ENCODE measurements at places on chromosomes 12 and 14. TPM values are rescaled to one million over a fixed set of nuclear protein-coding genes. Genes with fewer than 3 reads are reported as not detected.
A peak's percentile ranks its signal among the peaks of the same experiment; 100 is the strongest.

DNA sequence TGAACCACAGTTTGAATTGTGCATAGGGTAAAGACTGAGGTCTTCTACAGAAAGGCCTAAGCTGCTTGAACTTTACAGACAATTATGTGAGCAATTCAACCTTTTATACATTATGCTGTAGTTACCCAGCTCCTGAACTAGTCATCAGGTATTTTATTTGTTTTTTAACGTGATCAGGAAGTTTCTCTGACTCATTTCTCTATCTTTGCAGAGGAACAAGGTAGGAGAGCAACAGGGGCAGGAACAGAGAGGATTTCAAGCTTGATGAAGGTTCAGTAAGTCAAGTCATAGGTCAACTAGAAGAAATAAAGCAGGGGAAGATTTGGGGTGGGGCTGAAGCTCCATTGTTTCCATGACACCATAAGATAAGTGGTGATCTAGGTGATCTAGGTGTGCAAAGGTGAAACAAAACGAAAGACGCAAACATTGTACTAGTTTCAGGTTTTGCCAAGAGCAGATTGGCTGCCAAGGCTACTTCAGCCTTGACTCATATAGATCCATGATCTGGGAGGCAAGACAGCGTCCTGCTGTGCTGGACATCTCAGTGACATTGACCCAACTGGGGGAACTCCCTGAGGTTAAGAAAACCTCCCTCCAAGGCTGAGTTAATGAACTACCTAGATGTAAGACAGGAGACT is 198.1 kb downstream of the DAD1 start:
- DNase-seq, result no peak

- no peak for DNase-seq
Observed at GRCh38 chr14:64623554-64624165, 73.9 kb downstream of the PPP1R36 start.

- DNase-seq, result no peak
Observed at GRCh38 chr12:91681751-91682150, 463.9 kb downstream of the BTG1 start.

GRCh38 chr12:108825201-108825950 is 32.0 kb downstream of the SSH1 start:
- DNase-seq, result peak; percentile 76

GRCh38 chr12:82966001-82966559 is 279.4 kb downstream of the TMTC2 start:
- no peak for DNase-seq

DNA sequence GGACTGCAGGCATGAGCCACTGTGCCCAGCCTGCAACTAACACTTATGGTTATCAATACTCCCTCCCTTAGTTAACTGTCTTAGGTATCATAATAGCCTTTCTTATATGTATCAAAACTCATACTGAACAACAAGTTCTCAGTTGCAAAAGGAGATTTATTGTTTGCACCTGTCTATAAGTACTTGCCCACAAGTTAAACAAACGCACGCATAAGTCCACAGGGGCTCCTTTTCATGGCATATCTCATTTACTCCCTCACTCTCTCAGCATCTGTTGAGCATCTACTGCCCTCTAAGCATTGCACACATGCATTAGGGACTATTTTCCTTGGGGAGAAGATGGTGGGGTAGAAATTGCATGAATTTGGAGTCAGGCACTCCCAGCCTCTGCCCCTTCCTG is 46.7 kb upstream of the CORO1C start:
- DNase-seq, result no peak

- DNase-seq, result no peak
Observed at GRCh38 chr14:50970886-50971781, 26.9 kb upstream of the PYGL start.

DNA sequence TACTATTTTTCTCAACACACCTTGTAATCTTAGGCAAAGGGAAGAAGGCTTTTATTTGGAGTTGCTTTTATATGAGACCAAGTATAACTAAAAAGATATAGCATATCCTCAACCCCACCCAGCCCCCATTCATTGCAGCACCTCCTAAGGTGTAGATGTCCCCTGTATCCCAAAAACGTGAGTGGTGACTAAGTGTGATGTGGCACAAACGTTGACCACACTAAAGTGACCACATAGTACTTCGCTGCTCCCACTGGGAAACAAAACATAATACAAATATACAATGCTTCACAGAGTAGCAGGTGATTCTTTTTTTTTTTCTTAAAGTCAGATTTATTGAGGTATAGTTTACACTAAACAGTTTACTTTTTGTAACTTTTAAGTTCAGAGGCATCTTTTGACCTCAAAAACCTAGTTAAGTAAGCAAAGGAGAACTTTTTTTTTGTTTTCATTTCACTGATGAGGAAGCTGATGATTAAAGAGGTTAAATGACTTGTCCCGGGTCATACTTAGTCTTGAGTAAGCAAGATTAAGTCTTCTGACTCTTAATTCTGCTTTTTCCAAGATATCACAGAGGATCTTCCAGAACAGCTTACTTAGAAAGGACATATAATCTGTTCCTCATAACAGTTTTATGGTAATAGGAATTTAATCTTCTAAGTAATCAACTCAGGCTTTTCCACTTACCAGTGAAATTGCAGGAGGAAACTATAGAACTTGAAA is 245.2 kb upstream of the PLEKHG7 start:
- peak; percentile 82 for DNase-seq

DNA sequence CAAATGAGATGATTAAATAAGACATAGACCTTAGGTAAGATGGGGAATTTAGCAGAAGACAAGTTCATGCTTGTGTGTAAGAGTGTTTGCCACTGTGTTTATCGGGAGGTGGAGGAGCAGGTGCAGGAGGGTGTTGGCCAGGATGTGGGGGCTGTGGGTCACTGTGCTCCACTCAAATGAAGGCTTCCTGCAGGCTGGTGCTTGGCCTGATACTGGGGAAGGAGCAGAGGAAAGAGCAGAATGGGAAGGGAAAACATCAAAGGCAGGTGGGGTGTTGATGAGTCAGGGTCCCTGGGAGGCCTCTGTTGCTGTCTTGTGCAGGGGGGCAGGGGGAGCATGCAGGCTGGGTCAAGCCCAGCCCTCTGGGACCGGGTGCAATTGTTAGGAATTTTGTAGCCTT is 126.5 kb downstream of the TSPAN9 start:
- no peak for DNase-seq

DNA sequence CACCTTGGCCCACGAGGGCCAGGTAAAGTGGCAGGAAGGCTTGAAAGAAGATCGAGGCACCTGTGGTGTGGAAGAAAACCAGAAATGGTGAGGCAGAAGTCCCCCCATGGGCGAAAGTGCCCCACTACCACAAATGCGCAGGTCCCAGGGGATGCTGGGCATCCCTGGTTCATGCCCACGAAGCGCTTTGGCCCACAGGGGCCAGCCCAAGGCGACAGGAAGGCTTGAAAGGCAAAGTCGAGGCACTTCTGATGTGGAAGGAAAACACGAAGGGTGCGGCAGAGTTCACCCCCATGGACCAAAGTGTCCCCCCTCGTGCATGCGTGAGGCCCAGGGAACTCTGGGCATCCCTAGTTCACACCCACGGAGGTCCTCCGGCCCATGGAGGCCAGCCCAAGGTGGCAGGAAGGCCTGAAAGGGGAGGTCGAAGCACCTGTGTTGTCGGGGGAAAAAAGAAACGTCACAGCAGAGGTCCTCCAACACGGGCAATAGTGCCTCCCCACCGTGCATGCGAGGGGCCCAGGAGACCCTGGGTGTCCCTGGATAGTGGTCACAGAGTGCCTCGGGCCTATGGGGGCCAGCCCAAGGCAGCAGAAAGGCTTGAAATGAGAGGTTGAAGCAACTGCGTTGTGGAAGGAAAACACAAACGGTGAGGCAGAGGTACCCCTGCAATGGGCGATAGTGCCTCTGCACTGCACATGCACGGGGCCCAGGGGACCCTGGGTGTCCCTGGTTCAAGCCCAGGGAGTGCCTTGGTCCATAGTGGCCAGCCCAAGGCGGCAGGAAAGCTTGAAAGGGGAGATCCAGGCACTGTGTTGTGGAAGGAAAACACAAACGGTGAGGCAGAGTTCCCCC is 373.9 kb downstream of the ALG10 start:
- DNase-seq, result no peak

DNA sequence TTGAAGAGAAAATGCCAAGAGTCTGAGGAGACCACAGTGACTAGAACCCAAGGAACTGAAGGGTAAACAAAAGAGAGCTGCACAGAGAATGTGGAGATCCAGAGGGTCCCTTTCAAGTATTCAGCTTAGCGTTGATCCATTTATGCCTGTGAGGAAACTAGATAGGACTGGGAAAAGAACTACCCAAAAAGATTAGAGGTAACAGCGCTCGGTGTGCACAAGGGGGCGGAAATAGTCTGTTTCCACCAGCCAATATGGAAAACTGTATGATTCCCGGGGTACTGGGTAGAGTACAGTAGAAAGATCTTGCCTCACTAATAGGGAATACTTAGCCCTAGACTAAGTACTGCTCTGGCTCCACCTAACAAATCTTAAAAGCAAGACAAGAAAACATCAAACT is 135.5 kb downstream of the DPF3 start:
- no peak for DNase-seq

GRCh38 chr14:93952829-93953228 is 23.5 kb downstream of the ASB2 start:
- DNase-seq, result no peak

DNA sequence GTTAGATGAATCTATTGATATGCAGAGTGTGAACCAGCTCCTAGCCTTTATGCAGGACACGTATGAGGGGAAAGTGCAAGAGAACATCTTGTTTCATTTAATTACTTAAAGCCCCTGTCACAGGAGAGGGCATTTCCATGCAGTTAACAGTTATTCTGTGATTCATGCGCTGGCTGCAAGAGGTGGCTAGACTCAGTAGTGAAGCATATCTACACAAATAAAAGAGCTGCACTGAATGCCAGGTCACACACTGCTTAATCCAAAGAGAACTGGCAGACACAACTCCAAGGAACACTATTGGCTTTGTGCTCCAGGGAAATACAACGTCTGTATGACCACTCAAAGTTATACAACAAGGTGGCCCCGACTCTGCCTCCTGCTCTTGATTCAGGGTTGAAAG is 394.1 kb downstream of the C12orf75 start:
- no peak for DNase-seq

- DNase-seq, result no peak
Observed at GRCh38 chr14:51185180-51185579, 54.9 kb upstream of the TMX1 start.

The INHBE gene
- total RNA-seq, result 1.7 TPM

The BTG1 gene
- total RNA-seq, result 4.8 TPM

The DIO2 gene
- 31.5 TPM for total RNA-seq

The OTX2 gene
- not detected for total RNA-seq

The TRIM9 gene
- total RNA-seq, result 0.64 TPM
